ENCODE measurements at places on chromosomes 16 and 17.
A peak's percentile ranks its signal among the peaks of the same experiment; 100 is the strongest.

DNA sequence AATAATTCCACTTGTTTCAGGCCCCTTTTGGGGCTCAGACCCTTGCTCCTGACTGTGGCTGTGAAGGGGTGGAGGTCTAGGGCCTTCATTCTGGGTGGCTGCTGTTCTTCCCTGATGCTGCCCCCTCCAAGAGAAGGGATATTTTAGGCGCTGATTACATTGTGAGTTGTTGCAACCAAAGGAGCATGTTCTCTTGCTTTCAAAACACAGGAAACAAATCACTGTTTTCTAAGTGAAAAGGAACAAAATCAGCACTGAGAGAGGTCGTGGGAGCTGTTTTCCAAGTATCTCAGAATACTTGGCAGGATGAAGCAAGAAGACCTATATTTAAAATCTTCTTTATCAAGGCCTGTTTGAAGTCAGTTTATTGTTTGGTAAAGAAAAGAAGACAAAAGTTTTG is 25.3 kb upstream of the SEC14L1 start:
- no peak for DNase-seq

- DNase-seq, result no peak
These were observed 35.1 kb downstream of the TMEM238L start for GRCh38 chr17:10768750-10769251.

DNA sequence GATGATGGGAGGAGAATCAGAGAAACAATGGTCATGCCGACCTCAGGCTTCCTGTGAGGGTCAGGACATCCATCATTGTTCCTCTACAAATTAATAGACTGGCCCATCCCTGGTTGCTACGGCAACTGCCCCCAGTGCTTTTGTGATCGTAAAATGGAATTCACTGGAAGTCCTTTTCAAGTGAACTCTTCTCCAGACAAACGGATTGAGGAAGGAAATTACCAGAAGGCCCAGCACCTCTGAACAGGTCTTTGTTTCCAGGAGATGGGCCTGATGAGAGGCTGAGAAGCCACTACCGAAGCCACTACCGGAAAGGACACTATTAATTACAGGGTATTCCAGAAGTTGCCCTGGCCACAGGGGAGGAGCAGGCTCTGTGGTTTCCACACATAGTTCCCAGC is 126.0 kb downstream of the MGAT5B start:
- DNase-seq, result no peak

- DNase-seq, result no peak
These were observed 14.8 kb upstream of the ZFP90 start for GRCh38 chr16:68524069-68524820.

DNA sequence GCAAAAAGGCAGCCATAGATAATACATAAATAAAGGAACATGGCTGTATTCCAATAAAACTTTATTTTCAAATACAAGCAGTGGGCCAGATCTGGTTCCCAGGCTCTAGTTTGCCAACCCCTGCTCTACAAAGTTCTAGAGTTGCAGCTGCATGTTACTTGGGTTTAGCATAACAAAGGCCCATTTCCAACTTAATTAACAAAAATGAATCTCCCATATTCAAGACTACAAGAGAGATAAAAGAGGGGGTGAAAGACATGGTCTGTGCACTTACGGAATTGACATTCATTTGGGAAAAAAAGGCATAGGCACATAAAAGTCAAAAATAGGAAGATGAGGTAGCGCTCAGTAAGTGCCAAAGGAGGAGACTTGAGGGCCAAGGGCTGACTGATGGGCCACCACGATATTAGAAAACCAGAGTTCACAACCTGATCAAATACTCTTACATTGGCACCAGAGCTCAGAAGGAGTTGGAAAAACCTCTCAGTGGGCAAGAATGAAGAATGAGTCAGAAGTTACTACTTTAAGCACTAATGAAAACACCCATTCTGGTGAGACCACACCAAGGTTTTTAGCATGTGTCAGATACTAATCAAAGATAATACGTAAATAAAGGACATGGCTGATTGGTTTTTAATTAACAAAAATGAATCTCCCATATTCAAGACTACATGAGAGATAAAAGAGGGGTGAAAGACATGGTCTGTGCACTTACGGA is 164.0 kb downstream of the VPS53 start:
- no peak for DNase-seq

GRCh38 chr17:70276906-70277305 is 107.6 kb downstream of the KCNJ2 start:
- no peak for DNase-seq

DNA sequence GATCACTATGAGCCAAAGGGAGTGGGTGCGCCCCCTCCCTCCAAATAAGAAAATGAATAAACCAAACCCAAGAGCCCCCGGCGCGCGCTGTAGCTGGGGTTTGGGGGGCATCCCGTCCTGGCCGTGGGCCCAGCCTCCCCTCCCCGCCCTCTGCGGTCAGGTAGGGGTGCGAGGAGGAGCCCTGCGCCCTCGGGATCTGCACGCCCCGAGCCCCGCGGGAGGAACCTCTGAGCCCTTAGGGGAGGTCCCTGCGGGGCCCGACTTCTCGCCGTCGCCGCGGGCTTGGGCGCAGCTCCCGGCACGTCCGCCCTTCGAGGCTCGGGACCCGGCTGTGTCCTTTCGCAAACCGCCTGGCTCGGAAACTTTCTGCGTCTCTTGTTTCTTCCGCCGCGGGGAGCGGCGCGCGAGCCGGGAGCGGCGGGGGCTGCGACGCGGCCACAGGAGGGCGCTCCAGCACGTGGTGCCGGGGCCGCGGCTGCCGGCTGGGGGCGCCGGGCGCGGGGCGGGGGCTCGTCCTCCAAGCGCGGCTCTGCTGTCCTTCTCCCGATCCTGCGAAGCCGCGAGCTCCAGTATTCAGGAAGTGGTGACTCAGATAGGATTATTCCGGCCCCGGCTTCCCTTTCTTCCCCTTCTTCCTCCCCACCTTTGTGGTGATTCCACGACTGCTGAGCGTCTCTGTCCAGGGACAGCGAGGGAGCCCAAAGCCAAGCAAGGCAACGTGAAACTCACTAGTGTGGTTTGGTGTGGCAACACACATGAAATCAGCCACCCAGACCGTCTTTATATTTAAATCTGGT is 1.6 kb downstream of the PITPNC1 start:
- DNase-seq, result peak; percentile 78

DNA sequence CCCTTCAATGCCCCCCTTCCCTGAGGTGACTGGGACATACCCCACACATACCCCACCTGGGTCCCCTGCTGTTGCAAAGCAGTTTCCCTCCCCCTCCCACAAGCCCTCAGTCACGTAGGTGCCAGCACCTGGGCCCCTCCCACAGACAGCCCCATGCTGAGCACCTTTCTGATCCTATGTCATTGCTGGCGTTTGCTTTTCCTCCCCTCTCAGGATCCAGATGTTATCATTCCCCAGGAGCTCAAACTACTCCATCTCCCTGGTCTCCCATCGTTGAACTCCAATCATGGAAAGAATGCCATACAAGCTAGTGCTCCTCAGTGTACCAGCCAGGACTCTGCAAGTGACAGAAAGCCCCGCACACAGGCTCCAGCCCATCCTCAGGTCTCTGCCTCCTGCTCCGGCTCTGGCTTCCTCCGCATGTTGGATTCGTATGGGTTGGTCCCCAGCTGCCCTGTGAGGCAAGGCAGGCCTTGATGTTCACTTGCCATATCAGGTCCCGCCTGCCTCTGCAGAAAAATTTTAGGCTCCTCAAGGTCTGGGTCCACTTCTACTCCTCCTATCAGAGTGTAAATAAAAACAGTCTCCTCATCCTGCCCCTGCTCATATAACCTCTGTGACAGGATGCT is 31.4 kb upstream of the MED9 start:
- DNase-seq, result no peak

- no peak for DNase-seq
These were observed 6.2 kb downstream of the NT5M start for GRCh38 chr17:17309356-17309755.

GRCh38 chr16:77657016-77657415 is 65.3 kb upstream of the NUDT7 start:
- no peak for DNase-seq

GRCh38 chr17:28858801-28859355 is 4.1 kb downstream of the ERAL1 start:
- no peak for DNase-seq

DNA sequence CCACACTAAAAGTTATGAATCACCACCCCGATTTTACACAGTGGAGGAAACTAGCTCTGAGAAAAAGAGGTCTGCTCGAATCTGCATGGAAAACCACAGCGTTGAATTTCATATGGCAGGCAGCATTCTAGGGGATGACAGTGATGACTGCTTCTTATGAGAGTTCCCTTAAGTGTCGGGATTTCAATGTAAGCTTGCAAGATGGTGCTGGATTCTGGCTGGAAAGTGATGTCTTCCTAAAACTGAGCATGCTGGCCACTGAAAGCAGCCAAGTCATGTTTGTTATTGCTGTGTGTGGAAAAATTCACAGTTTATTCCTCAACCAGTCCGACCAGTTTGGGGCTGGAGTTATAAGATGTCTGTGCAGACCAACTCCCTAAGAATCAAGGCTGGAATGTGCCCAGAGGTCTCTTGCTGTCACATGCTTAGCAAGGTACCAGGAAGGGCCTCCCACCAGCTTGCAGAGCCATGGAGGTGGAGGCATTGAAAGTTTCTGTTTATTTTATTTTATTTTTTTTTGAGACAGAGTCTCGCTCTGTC is 37.2 kb upstream of the GAN start:
- no peak for DNase-seq

DNA sequence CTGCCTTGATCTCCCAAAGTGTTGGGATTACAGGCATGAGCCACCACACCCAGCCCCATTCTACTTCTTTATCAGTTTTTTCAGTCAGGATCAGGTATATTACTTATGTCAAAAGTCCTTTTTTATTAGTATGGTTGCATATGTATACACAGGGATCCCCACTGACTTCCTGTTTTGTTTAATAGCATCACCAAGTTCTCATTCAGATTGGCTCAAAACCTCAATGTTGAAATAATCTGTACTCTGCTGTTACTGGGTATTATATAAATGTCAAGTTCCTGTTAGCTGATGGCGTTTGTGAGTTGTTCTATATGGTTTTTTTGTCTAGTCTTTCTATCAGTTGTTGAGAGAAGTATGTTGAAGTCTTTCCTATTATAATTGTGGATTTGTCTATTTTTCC is 168.5 kb downstream of the BCAS3 start:
- DNase-seq, result no peak

GRCh38 chr16:84862804-84863480 is 43.2 kb downstream of the CRISPLD2 start:
- DNase-seq, result no peak

GRCh38 chr17:18944646-18945045 is 7.3 kb upstream of the SLC5A10 start:
- no peak for DNase-seq

- no peak for DNase-seq
These were observed 8.1 kb downstream of the HSF5 start for GRCh38 chr17:58480090-58480489.

DNA sequence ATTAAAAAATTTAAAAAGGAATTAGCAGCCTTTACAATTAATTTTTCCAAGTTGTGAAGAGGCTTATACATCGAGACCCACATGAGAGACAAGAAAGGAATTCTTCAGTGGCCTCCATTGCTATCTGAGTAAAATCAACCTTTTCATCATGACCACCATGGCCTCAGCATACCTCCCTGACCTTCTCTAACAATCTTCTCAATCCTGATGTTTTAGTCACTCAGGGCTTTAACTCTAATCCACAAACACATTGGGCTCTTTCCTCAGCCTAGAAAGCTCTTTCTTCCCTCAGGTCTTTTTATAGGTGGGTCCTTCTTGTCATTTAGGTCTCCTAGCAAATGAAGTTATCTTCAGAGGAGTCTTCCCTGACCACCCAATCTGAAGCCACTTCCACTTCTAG is 46.4 kb downstream of the SPOP start:
- no peak for DNase-seq

GRCh38 chr16:85761861-85762260 is 11.0 kb upstream of the C16orf74 start:
- DNase-seq, result no peak

- DNase-seq, result no peak
These were observed 7.5 kb downstream of the DNASE1L2 start for GRCh38 chr16:2243781-2244180.

GRCh38 chr17:55717898-55718735 is 4.5 kb downstream of the TMEM100 start:
- DNase-seq, result peak; percentile 71

- no peak for DNase-seq
These were observed at the start of gene MMP2 for GRCh38 chr16:55478827-55479429. Gene MMP2 (plus strand): TSS chr16:55479198. CDS start chr16:55479480, 282 bp downstream.

DNA sequence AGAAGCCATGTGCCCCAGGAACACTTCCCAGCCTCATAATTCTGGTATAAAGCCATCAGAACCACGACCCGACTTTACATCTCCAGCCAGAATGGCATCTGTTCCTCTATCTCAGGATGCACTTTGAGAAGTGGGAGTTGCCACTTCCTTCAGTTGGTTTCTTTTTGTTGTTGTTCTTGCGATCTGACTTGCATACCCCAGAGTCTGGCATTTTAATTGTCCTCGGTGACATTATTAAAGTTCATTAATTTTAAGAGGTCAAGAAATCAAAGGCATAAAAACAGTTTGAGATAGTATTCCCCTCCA is 13.5 kb downstream of the MARCHF10 start:
- DNase-seq, result no peak

- no peak for DNase-seq
These were observed 296.1 kb downstream of the SOX9 start for GRCh38 chr17:72416905-72417304.

GRCh38 chr16:73170612-73171038 is 122.7 kb upstream of the ZFHX3 start:
- DNase-seq, result no peak

- DNase-seq, result no peak
These were observed 152.4 kb downstream of the ABCC12 start for GRCh38 chr16:48003206-48003907.

DNA sequence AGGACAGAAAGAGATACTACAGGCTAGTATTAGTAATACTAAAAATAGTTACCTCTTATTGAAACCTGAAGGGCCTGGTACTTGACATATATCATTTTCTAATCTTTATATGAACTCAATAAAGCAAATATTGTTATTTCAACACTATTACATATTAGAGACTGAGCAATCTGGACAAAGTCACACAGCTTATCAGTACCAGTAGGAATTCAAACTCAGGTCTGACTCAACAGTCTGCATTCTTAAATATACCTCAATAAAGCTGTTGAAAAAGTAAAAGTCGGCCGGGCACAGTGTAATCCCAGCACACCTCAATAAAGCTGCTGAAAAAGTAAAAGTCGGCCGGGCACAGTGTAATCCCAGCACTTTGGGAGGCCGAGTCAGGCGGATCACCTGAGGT is 67.4 kb downstream of the KANSL1 start:
- DNase-seq, result no peak

DNA sequence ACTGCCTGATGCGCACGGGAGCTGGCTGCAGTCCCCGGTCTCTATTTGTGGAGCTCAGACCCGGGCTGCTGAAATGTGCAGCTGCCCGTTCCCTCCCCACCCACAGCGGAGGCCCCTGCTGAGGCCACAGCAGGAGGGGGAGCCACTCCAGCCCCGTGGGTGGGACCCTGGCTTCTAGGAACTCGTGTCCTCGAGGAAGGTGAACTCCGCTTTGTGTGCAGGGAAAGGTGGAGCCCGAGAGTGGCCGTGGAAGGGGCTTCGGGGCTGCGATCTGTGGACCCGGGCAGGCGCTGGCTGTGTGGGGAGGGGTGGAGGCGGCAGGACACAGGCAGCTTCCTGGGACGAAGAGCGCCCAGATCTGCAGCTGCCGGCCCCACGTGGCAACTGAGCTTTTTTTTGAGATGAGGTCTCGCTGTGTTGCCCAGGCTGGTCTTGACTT is 2.9 kb downstream of the CCDC154 start:
- DNase-seq, result no peak
